ENCODE measurements at places on chromosomes 4 and X.

GRCh38 chrX:153684467-153685155, 3.1 kb upstream of the SLC6A8 start:
- DNase-seq, result no peak

- DNase-seq, result no peak
These were observed 60.3 kb downstream of the SH3KBP1 start for GRCh38 chrX:19827088-19827487.

DNA sequence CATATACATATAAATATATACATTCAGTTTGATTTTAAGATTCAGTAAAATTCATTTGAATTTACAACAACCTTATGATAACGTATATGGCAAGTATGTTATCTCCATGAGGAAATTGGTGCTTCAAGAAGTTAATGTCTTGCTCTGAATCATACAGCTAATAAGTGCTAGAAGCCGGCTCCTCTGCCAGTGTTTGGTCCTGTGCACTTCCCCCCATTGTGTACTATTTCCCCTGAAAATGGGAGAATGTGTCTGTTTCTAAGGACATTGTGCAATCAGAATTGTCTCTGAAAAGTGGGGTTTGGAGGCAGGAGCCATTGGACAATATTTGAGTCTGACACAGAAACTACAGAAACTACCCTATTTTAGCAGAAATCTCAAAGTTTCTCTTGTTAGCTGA, 135.9 kb downstream of the CPE start:
- DNase-seq, result no peak

GRCh38 chr4:74499986-74500781, 55.2 kb downstream of the AREG start:
- DNase-seq, result no peak

GRCh38 chr4:148530114-148530513, 87.9 kb upstream of the NR3C2 start:
- DNase-seq, result no peak

DNA sequence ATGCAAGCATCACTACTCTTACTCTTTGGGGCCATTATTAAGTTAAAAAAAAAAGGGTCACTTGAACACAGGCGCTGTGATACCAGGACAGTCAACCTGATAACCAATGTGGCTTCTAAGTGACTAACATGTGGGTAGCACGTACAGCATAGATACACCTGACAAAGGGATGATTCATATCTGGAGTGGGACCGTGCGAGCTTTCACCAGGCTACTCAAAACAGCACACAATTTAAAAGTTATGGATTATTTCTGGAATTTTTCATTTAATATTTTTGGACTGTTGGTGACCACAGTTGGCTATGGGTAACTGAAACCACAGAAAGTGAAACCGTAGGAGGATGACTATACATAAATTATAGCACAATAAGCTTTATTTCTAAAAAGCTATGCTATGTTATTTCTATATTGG, 113.8 kb upstream of the STIM2 start:
- DNase-seq, result no peak

- DNase-seq, result no peak
These were observed 30.8 kb upstream of the CD40LG start for GRCh38 chrX:136616987-136617685.

GRCh38 chr4:143337600-143338287, 1.1 kb downstream of the GAB1 start:
- no peak for DNase-seq

DNA sequence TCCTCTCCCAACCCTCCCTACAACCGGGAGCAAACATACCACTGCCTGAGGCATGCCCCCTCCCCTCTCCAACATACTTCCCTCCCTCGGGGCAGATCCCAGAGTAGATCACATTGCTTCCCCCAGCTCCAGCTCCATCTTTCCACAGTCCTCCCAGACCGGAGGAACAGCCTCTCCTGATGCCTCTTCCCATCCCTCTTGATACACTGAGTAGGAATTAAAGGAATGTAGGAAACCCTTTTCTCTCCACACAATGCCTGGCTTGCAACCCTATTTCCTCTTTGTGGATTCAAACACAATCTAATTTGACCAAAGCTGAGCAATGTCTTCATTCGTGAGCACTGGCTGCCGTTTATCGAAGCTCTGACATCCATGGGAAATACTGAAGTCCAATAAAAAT, 339.8 kb downstream of the BCOR start:
- no peak for DNase-seq

DNA sequence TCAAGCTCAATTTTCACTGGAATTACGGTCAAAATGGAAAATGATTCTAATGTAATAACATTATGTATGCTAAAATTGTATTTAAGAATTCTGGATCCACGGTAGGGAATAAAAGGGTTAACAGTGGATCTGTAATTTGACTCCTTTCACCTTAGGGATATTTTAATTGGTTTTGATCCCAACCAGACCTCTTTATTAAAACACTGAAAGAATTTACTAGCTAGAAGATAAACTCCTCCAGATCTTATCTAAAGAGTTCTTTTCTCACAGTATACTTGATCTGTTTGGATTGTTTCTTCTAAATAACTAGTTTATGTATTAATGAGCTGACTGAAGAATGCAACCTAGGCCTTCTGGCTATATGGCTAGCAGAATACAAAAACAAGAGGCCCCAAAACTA, 118.4 kb downstream of the DDX53 start:
- DNase-seq, result no peak

DNA sequence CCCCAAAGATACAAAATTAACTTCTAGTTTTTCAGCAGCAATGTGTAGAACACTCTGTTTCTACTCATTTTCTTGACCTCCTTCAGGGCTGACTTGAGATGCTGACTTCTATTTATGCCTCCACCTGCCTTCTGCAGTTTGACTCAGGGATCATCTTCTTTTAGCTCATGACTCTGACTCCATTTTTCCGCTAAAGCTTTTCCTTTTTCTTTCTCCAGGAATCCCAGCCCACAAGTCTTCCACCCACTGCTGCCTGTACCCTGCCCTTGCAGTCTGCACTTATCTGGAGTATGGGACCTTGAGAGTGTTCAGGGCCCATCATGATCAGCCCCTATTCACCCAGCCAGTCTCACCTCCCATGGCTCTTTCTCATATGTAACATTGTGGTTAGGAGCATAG, 14.9 kb upstream of the KLHL2 start:
- DNase-seq, result no peak

DNA sequence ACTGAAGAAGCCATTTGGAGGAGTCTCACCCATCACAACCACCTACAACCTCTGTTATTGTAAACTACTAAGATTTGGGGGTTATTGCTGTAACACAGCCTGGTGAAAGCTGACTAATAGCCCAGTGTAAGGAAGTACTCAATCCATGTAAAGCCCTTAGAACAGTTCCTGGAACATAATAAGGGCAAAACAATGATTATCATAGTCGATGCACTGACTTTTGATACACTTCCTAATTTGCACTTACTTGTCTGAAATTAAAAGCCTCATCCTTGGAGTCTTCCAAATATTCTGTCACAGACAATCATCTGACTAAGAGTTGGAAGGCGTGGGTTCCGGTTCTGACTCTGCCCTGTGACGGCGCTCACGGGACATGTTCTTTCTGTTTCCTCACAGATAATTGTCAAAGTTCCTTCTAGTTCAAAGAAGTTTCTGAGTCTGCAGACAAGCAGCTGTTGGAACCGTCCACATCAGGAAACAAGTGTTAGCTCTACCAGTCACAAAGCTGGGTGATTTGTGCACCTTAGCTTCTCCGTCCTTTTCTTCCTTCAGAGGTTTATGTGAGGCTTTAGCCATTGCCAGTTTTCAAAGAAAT, 33.4 kb upstream of the RASGEF1B start:
- no peak for DNase-seq

DNA sequence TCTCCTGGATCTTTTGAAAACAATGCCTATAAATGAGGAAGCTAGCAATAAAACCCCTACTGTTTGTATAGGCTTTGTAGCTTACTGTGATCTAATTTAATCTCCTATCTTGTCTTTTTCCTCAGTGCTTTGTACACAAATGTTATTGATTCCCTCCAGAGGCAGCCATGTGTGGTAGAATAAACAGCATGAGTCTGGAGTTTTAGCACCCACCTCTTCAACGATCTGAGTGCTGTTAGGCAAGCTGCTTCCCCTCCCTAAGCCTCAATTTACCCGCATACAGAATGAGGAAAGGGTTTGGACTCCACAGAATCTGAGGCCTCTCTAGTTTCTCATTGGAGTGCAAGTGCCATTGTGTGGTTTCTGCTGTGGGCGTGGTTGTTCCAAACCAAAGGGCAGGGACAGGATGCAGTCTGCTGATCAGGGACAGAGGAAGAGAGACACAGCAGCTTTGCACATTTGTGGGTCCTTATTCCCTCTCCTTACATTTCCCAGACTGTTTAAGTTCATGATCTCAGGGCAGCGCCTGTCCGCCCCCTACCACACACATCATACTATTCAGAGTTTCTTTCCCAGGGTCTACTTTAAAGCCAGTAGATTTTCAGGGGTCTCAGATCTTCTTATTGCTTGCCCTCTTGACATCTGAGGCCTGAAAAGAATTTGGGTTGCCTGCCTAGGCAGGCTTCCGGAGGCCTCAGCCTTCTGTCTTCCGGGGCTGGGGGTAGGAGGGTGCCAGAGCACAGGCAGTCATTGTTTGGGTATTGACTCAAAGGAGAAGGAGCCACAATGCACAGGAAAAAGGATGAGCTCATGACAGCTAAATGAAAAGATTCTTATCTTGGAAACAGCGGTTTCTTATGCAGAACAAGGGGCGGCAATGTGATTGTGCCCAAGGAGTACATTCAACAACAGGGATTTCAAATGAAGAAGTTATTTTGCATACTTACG, 114.9 kb upstream of the TEX13D start:
- peak; percentile 23 for DNase-seq

- DNase-seq, result no peak
These were observed 10.0 kb downstream of the CCNQ start for GRCh38 chrX:153588782-153589446.

- no peak for DNase-seq
These were observed at the start of gene EVC2 for GRCh38 chr4:5708449-5709206. TSS of gene EVC2 (minus strand) at chr4:5708559. CDS start at chr4:5708513, 46 bp downstream.

- no peak for DNase-seq
These were observed 127.1 kb downstream of the SH3KBP1 start for GRCh38 chrX:19760345-19760744.

DNA sequence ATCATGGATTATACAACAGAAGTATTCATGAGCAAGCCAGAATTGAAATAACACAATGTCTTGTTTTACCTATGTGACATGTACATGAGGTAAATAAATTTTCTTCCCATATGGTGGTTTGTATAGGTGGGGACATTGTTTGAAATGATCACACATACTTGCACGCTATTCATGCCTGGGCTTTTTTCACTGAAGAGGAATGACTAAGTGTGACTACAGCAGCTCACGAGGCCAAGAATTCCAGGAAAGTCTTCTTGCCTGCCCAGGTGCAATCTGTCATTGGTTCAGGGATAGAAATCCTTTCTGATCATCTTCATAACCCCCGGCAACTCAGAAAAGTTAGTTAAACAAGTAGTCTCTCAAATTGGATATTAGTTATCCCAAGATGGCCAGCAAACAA, 36.3 kb upstream of the AREG start:
- no peak for DNase-seq

- no peak for DNase-seq
These were observed 11.0 kb downstream of the SH3BP2 start for GRCh38 chr4:2803624-2804448.

GRCh38 chr4:119244344-119244743, 31.8 kb downstream of the USP53 start:
- DNase-seq, result no peak

GRCh38 chr4:185839770-185840169, 27.8 kb upstream of the SORBS2 start:
- DNase-seq, result no peak

GRCh38 chr4:184397516-184398163, 76.7 kb downstream of the IRF2 start:
- DNase-seq, result no peak

GRCh38 chr4:142016031-142016430, 379.6 kb downstream of the IL15 start:
- DNase-seq, result no peak

- DNase-seq, result no peak
These were observed 12.4 kb upstream of the EOLA2 start for GRCh38 chrX:149950681-149951080.

GRCh38 chr4:119304431-119304830, 17.5 kb downstream of the FABP2 start:
- no peak for DNase-seq

GRCh38 chr4:177403746-177404145, 38.5 kb downstream of the AGA start:
- DNase-seq, result no peak

- DNase-seq, result no peak
These were observed 52.1 kb upstream of the STOX2 start for GRCh38 chr4:183852910-183853547.

DNA sequence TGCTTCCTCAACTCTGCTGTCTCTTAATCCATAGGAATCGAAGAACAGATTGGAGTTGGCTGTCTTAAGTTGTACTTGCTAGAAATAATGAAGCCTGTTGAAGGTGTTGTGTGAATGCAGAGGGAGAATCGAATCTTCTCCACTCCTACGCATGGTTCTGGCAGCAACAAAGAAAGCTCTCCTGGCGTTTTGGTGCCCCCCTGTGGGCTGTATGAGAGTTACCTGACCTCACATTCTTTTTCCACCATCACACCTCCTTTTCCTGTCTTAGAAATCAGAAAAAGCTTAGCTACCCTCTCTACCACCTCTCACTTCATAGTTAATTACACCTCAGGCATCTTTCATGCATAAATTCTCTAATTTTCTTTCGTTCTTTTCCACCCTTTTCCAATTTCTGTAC, 16.3 kb downstream of the KLF8 start:
- DNase-seq, result peak; percentile 14

DNA sequence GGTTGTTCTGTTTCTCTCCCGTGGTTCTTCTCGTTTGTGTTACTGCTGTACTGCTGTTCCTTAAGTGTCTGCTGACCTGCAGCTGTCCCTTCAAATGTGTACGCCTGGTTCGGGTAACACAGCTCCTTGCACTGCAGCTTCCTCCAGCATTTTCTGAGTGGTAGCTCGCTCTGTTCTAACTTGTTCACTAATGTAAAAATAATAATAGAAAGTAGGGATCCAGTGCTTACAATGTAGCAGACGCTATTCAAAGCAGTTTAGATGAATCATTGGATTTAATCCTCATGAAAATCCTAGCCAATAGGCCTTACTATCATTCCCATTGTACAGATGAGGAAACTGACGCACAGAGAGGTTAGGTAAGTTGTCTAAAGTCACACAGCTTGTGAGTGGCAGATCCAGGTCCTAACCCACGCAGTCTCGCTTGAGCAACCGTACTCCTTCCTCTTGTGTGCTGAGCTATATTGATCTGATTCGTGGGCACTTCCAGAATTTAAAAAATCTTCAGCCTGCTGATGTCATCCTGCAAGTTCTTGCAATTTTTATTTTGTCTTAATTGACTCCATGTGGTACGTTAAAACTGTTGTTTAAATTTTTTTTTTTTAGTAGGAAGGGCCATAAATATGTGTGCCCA, 448.2 kb upstream of the FAT1 start:
- no peak for DNase-seq

Data from stimulated activated CD4-positive, alpha-beta T cell treated with anti-CD3 and anti-CD28 coated beads, Interleukin-1b, Interleukin-23, amount 100 ng/mL, for 1 hour (primary cell).